Activated CD4-positive, alpha-beta T cell treated with anti-CD3 and anti-CD28 coated beads, Interleukin-2, amount 50 U/mL, for 1 hour (primary cell): ENCODE measurements at places on chromosomes 7 and 10.

DNA sequence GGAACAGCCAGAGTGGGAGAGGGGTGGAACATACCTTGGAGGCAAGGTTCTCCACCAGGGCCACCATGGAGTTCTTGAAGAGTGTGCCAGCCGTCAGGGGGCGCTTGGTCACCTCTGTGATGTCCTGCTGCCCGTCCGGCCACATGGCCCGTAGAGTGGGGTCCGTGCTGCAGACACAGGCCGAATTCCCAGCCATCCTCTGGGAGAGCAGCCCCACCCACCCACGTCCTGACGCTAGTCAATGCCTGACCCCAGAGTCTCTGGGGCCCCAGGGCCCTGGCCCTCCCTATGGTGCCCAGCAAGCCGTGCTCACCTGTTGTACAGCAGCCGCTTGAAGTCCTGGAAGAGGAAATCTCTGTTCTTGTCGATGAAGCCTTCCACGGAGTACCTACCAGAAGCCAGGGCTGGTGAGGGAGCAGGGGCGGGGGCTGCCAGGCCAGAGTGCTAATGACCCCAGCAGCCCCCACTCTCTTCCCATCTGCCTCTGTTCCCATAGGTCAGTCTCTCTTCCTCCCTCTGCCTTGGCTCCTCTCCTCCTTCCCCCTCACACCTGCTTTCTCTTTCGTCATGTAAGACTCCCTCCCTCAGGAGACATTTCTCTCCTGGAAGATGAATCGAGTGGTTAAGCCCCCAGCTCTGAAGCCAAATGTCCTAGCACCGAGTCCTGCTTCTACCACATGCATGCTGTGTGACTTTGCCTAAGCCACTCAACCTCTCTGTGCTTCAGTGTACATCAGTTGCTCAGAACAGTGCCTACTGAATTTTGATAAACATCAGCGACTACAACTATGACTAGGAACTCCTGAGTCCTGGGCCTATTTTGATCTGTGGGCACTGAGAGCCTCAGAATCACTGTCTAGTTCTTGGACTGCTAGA is 11.0 kb downstream of the MYO1G start:
- no peak for DNase-seq

- no peak for DNase-seq
Observed at GRCh38 chr7:71710442-71710841, 578.5 kb downstream of the GALNT17 start.

DNA sequence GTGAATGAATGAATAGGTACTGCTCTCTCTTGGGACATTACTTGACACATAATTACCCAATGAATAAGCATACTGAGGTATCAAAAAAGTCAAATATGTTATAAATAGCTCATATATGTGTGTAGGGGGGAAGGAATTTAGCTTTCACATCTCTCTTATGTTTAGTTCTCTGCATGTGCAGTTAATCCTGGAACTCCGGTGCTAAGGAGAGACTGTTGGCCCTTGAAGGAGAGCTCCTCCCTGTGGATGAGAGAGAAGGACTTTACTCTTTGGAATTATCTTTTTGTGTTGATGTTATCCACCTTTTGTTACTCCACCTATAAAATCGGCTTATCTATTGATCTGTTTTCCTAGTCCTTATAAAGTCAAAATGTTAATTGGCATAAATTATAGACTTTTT is 1.2 kb downstream of the CFTR start:
- DNase-seq: no peak

GRCh38 chr7:20438248-20438647 is 107.5 kb downstream of the ITGB8 start:
- DNase-seq: no peak

DNA sequence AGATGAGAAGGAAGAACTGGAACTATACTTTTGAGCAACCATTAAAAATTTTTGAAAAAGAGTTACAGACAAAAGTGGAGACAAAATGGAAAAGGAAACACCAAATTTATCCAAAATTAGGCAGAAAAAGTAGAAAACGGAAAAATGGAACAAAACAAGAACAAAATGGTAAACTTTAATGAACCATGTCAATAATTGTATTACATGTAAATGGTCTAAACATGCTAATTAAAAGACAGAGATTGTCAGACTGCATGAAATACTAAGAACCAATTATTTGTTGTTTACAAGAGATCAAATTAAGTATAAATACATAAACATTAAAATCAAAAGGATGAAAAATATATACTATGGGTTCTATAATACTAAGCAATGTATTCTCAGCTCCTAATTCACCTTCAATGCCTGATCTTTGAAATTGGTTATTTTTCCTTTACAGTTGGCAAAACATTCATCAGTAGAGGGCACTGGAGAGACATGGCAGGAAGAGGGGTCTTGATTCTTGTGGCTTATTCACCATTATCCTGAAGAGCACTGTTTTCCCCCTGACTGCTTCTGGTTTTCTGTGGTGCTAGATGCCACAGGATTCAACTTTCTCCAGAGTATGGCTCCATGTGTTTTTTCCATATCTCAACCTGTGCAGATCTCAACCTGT is 124.9 kb downstream of the ELFN1 start:
- no peak for DNase-seq

DNA sequence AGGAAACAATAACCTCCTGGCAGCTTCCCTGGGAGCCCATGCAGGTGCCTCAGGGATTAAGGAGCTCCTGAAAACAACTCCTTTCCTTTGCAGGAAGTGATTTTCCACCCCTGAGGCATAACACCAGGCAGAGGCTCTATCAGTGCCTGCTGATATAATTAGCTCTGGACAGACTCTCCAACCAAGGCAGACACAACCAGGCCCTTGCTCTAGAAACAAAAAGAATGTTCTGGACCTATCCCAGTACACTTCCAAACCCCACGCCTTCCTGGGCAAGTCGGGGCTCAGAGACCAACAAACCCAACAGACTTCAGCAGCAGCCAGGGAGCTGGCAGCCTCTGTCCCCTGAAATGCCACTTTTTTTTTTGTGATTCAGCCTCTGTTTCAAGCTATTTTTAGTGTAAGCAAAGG is 247.1 kb downstream of the KCNMA1 start:
- no peak for DNase-seq

GRCh38 chr7:131103997-131104396 is 223.7 kb upstream of the MKLN1 start:
- DNase-seq: no peak

DNA sequence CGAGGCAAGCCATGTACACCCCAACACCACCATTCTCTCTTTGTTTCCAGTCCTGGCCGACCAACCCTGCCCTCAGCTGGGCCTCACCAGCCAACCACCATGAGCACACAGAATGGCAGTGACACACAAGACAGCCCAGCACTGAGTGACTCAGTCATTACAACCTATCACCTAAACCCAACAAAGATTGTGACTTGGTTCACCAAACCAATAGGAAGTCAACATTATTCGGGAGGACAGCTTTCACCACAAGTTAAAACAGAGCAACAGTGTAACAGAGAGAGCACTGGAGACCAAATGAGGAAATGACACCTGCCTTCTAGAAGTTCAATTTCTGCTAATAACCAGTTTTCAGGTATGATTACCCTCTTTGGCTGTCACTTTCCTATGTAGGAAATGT is 72.1 kb downstream of the DNMBP start:
- no peak for DNase-seq

- no peak for DNase-seq
Observed at GRCh38 chr7:15862016-15862780, 175.7 kb upstream of the MEOX2 start.

DNA sequence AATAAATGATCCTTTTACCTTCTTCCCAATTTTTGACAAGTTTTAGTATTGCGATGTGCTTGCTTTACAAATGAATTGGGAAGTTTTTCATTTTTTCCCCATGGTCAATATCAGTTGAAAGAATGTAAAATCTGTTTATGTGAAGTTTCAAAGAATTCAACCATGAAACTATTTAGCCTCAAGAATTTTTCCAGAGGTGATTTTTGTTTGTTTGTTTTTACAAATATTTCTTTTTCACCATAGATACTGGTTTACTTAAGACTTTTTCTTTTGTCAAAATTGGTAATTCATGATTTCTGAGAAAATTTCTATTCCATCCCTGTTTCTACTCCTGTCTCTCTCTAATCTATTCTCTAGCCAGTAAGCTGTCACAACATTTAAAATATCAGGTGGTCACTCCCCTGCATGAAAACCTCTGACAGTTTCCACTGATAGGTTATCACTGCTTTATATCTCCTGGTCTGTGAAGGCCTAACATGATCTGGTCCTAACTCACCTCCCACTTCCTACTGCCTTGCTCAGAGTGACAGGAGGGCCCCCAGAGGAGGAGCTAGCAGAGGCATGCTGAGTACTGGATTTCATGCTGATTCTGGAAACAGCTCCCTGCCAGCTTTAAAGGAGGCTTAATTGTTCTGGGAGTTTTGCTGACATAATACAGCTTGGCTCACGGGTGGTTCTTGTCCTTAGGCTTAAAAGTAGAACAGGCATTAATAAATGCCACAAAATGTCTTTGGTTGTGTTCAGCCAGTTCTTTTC is 7.6 kb upstream of the ARMS2 start:
- no peak for DNase-seq

DNA sequence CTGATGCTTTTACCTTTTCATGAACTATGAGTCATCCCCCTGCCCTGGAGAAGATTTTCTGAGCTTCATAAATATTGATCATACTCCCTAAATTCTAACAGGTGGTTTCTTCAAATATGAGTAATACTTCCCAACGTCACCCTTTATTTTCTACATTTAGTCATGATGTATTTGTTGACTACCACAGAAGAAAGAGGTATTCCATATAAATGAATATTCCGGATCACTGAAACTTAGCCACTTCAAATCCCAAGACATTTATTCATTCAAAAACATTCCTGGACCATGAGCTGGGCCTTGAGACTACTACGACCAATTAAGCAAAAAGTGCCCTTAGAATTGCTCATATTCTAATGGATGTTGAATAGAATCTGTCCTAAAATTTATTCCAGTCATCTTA is 395.8 kb upstream of the NPVF start:
- DNase-seq: no peak

GRCh38 chr10:82529062-82529461 is 654.1 kb downstream of the NRG3 start:
- no peak for DNase-seq

DNA sequence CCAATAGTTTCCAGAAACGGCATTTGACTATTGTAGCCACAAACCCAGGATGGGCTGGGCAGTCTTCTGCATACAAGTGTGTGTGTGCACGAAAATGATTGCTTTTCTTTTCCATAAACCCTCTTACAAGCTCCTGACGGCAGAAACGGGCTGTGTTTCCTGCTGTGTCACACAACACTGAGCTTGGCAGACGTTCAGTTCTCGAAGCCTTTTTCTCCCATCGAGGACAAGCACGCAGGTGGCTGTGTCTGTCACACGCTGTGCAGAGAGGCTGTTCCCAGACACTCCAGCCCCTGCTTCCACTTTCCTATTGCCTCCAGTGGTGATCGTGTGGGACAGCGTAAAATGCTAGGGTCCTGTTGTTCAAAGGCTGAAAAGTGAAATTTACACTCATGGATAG is 32.1 kb downstream of the RBAK start:
- no peak for DNase-seq

DNA sequence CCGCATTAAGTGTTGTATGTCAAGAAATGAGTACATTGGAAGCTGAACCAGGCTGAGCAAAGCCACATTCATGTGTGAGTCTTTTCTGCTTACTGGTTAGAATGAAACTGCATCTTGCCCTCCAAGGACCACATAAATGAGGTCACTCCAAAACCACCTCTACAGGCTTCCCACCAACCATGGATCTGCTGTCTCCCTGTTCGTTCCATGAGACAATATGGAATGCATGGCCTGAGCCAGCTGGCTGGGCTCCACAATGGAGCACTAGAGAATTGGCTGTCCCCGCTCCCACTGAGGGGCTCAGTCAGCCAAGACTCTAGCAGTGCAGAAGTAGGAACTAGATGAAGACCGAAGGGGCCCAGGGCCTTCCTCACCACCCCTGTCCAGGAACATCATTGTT is 120.8 kb downstream of the TNS3 start:
- DNase-seq: no peak

DNA sequence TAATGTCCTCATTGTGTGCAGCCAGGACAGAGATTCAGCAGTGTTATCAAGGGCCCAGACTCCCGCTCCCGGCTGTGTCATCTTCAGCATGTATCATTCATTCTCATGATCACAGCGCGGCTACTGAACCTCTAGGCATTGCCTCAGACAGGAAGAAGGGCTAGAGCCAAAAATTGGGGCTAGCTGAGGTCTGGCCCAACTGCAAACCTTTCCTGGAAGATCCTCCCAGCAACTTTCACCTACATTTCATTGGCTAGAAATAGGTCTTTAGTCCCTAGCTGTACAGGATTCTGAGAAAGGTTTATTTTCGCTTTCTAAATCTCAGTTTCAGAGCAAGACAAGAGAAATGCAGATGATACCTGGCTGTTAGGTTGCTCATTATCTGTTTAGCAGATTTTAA is 81.9 kb downstream of the CREM start:
- DNase-seq: no peak

GRCh38 chr10:83750604-83751003 is 388.7 kb upstream of the GHITM start:
- DNase-seq: no peak

GRCh38 chr7:37428681-37429434 is 19.8 kb downstream of the ELMO1 start:
- DNase-seq: no peak

DNA sequence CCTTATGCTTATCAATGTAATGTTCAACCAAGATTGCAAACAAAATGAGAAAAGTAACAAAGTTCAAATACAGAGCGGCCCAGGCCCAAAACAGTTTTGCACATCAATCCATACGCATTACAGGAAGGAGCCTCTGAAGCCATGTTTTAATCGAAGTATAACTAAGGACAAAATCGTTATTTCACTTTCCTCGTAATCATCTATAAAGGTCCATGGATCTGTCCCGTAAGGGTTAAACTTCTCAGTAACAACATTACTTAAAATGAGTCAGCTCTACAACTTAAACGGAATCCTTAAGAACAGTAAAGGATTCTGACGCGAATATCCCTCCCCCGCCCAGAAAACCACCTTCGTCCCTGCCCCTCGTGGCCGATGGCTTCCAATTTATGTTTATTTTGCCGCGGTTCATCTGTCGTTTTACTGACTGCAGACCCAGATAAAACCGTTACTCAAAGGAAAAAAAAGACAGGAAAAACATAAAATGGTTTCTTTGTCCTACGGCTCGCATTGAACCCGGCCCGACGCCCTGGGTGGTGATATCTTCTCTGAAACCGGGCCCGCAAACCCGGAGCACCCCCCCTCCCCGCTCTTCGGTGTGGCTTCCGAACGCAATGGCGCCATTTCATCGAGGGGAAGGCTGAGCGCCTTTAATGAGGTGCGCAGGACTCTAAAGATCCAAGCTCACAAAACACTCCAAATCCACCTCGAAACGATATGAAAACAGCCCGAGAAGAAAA is 1.1 kb downstream of the HNRNPA2B1 start:
- DNase-seq: peak; percentile 64

DNA sequence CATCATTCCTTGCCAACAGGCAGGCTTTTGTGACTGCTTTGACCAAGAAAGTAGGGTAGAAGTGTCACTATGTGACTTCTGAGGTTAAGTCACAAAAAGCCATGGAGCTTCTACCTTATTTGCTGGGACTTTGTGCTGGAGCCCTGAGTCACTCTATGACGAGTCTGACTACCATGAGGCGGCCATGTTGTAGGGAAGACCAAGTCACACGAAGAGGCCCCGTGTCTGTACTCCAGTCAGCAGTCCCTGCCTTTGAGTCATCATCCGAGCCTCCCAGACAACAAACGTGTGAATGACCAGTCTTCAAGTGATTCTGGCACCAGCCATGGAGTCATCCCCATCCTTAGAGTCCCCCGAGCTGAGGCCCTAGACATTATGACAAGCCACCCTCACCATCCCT is 3.5 kb upstream of the MYL10 start:
- no peak for DNase-seq
